ENCODE measurements at places on chromosomes 13 and 19.

GRCh38 chr19:6048793-6049405 is 61.4 kb downstream of the RFX2 start:
- peaks cover 10% of the 10 kb centered on the region for H3K36me3 ChIP-seq
- no peak overlapping the region for H3K27ac ChIP-seq
- H3K27me3 ChIP-seq: no peaks in the 10 kb centered on the region
- no peak overlapping the region for H3K4me3 ChIP-seq
- DNase-seq: no peak

DNA sequence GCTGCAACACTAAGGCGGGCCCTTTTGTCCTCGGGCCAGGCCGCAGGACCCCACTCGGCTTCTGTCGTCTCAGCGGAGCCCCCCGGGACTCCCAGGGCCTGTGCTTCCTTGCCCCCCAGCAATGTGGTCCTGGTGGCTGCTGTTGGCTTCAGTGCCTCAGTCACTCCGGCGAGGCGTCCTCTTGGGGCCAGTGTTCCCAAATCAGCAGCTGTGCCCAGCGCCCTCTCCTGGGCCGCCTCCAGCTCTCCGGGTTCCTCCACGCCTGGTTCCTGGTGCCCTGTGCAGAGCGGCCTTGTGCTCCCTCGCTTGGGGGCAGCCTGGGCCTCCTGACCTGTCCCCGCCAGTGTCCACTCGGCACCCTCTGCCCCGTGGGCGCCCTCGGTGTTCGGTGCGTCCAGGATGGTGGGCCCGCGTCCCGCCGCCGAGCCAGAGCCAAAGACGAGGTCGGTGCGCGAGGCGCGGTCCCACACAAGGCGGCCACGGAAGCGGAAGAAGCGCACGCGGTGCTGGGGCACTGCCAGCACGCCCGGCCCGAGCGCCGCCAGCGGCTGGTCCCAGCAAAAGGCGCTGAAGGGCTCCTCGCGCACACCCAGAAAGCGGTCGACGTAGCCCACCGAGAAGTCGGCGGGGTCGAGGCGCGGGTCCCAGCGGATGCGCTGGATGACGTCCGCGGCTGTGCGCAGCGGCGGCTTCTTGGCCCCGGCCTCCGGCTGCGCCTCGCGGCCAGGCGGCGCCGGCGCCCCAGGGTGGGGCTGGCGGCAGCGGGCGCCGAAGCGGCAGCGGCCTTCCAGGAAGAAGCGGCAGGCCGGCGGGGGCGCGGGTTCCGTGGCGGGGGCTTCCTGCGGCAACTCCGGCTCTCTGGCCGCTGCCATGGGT is 685 bp downstream of the LENG9 start:
- no peaks in the 10 kb centered on the region for H3K4me1 ChIP-seq
- H3K27ac ChIP-seq: peak overlapping the region; percentile 91
- DNase-seq: no peak
- H3K27me3 ChIP-seq: no peaks in the 10 kb centered on the region
- H3K36me3 ChIP-seq: peaks cover 32% of the 10 kb centered on the region

- H3K27ac ChIP-seq: no peak overlapping the region
- no peaks in the 10 kb centered on the region for H3K4me1 ChIP-seq
- H3K36me3 ChIP-seq: no peaks in the 10 kb centered on the region
- no peaks in the 10 kb centered on the region for H3K27me3 ChIP-seq
Measured at GRCh38 chr19:4548238-4548584, 8.4 kb upstream of the LRG1 start.

DNA sequence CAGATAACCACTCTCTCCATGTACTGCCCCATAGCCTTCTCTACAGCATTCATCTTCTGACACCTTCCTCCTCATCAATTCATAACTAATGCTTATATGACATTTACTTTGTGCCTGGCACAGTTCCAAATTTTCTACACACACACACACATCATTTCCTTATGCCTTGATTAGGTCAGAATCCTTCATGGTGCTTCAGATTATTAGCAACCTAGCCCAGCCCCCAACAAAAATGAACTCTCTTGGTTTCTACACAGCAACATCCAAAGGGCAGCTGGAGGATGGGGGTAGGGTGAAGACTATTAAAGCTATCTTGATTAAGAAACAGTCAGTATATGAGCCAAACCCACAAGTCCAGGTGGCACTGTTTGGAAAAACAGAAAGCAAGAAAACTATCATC is 3.7 kb downstream of the RUBCNL start:
- H3K4me1 ChIP-seq: peaks cover 3% of the 10 kb centered on the region
- no peak overlapping the region for H3K4me3 ChIP-seq
- no peaks in the 10 kb centered on the region for H3K27me3 ChIP-seq
- no peak overlapping the region for H3K27ac ChIP-seq
- no peaks in the 10 kb centered on the region for H3K36me3 ChIP-seq

- no peak overlapping the region for H3K27ac ChIP-seq
- no peak overlapping the region for H3K4me3 ChIP-seq
- H3K4me1 ChIP-seq: no peaks in the 10 kb centered on the region
- no peak for DNase-seq
- no peaks in the 10 kb centered on the region for H3K36me3 ChIP-seq
- no peaks in the 10 kb centered on the region for H3K27me3 ChIP-seq
Measured at GRCh38 chr19:14606627-14607026, 23.7 kb downstream of the CLEC17A start.

- H3K27ac ChIP-seq: no peak overlapping the region
- H3K4me3 ChIP-seq: no peak overlapping the region
- peaks cover 2% of the 10 kb centered on the region for H3K4me1 ChIP-seq
- H3K27me3 ChIP-seq: no peaks in the 10 kb centered on the region
Measured at GRCh38 chr19:42467183-42467760, 24.5 kb upstream of the CXCL17 start.

- no peak overlapping the region for H3K27ac ChIP-seq
- H3K27me3 ChIP-seq: no peaks in the 10 kb centered on the region
- H3K4me3 ChIP-seq: no peak overlapping the region
Measured at GRCh38 chr13:85417807-85418206, 381.4 kb downstream of the SLITRK6 start.

DNA sequence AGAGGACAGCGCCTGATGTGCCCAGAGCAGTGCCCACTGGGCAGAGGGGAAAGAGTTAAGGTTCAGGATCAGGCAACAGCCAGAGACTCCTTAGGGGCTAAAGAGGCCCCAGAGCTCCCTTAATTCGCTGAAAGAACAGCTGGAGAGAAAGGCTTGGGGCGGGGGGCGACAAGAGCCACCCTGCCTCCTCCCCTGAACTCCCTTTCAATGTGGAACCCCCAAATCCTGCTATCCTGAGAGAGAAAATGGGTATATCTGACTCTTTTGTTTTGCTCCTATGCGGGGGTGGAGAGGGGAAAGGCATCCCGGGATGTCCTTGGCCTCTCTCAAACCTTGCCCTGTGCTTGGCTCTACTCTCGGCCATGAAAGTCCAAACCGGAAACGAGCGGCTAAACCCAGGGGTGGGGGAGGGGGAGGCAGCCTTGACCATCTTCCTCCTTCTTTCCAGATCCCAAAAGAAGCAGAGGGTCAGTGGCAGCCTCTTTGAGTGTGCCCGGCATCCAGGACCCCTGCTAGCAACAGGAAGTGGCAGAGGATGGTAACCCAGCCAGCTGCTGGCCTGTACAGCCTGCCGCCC is 4.7 kb downstream of the PRKACA start:
- H3K4me1 ChIP-seq: no peaks in the 10 kb centered on the region
- DNase-seq: no peak
- H3K27ac ChIP-seq: peak overlapping the region; percentile 15

DNA sequence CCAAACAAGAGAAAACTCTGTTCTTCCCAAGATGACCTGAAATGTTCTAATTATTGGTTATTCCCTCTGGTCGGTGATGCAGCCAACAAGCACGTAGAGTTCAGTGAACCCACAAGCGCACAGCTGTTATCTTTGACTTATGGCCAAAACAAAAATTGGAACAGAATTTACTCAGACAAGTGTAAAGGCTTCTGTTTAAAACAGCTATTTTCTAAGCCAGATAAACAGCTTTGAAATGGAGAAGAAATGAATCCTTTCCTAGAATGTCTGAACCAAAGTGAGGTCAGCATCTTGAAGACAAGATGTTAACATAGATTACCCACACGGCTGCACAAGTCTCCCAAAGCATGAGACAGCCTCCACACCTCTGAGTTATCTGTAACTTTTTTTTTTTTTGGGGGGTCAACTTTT is 669.2 kb downstream of the DIAPH3 start:
- no peak overlapping the region for H3K27ac ChIP-seq
- no peaks in the 10 kb centered on the region for H3K4me1 ChIP-seq
- H3K27me3 ChIP-seq: no peaks in the 10 kb centered on the region

- no peak for DNase-seq
- no peaks in the 10 kb centered on the region for H3K36me3 ChIP-seq
- H3K27me3 ChIP-seq: no peaks in the 10 kb centered on the region
- no peak overlapping the region for H3K27ac ChIP-seq
- H3K4me1 ChIP-seq: no peaks in the 10 kb centered on the region
Measured at GRCh38 chr13:44487989-44488388, 88.1 kb downstream of the TSC22D1 start.

GRCh38 chr13:107296804-107297203 is 728.9 kb upstream of the ARGLU1 start:
- peaks cover 5% of the 10 kb centered on the region for H3K4me1 ChIP-seq
- H3K4me3 ChIP-seq: no peak overlapping the region
- no peak overlapping the region for H3K27ac ChIP-seq
- no peak for DNase-seq
- H3K36me3 ChIP-seq: no peaks in the 10 kb centered on the region

- H3K4me3 ChIP-seq: no peak overlapping the region
- no peaks in the 10 kb centered on the region for H3K27me3 ChIP-seq
- H3K4me1 ChIP-seq: no peaks in the 10 kb centered on the region
Measured at GRCh38 chr13:34004676-34005075, 186.7 kb downstream of the RFC3 start.

DNA sequence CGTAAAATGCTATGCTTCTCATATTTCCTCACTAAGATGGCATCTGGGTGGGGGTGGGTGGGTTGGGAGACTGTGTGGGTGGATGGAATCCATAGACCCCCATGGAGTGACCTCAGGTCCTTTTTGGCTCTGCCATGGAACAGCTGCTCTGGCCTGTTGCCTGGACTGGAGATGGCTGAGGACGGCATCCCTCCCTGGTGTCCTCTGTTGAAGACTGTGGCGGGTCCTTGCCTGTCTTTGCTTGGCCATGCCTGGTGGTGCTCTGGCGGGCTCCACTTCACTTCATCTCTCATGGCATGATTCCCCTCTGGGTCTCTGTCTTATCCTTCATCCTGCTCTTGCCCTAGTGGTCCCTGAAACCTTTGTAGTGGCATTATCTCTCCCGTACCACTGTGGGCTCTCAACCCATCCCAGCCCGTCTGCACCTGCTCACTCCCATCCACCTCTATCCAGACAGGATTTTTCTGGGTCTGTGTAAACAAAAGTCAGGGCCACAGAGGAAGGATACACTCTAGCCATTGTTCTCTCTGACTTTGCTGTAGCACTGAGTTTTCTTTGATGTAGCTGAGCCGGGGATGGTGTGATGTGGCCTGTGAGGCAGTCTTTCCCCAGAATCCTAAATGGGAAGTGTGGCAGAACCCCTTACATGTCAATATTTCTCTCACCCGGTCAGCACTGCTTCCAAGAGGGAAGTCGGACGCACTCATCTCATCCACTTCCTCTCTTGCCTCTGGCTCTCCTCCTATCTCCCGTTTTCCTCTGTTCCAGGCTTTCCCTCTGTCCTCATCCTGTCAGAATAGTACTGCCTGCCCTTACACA is 36.1 kb downstream of the WDFY2 start:
- no peak overlapping the region for H3K4me3 ChIP-seq
- H3K36me3 ChIP-seq: peaks cover 2% of the 10 kb centered on the region
- DNase-seq: no peak
- H3K27me3 ChIP-seq: no peaks in the 10 kb centered on the region
- H3K27ac ChIP-seq: peak overlapping the region; percentile 48

GRCh38 chr13:114129649-114130062 is 2.8 kb downstream of the RASA3 start:
- peak overlapping the region; percentile 79 for H3K27ac ChIP-seq
- H3K4me3 ChIP-seq: no peak overlapping the region
- no peaks in the 10 kb centered on the region for H3K36me3 ChIP-seq
- no peak for DNase-seq
- H3K27me3 ChIP-seq: no peaks in the 10 kb centered on the region

GRCh38 chr19:44757735-44758505 is 9.4 kb downstream of the BCL3 start:
- H3K4me3 ChIP-seq: no peak overlapping the region
- H3K27ac ChIP-seq: no peak overlapping the region
- no peaks in the 10 kb centered on the region for H3K27me3 ChIP-seq
- peaks cover 11% of the 10 kb centered on the region for H3K4me1 ChIP-seq

- H3K4me1 ChIP-seq: no peaks in the 10 kb centered on the region
- no peak overlapping the region for H3K4me3 ChIP-seq
- H3K36me3 ChIP-seq: no peaks in the 10 kb centered on the region
- no peak for DNase-seq
- H3K27ac ChIP-seq: no peak overlapping the region
Measured at GRCh38 chr13:111327730-111328573, 7.5 kb downstream of the TEX29 start.

DNA sequence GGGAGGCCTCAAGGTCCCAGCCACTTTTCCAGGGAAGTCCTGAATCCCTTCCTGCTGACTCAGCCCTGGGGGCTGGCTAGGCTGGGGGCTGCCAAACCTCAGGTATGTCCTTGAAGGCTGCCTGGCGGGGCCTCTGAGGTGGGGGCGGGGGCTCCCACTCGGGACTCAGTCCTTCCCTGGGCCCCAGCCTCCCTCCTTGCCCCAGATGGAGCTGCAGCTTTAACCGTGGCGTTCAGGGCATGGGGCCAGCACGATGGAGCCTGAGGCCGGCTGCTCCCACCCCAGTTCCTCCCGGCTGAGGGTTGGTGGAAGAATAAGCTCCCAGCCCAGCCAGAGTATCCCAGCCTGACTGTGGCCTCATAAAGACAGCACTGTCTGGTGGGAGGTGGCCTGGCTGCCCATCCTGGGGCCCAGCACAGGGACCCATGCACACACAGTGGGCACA is 12.4 kb downstream of the CILP2 start:
- H3K4me3 ChIP-seq: no peak overlapping the region
- H3K27me3 ChIP-seq: no peaks in the 10 kb centered on the region
- H3K36me3 ChIP-seq: no peaks in the 10 kb centered on the region
- no peak for DNase-seq
- no peaks in the 10 kb centered on the region for H3K4me1 ChIP-seq
- H3K27ac ChIP-seq: no peak overlapping the region

- H3K27me3 ChIP-seq: no peaks in the 10 kb centered on the region
- H3K4me1 ChIP-seq: no peaks in the 10 kb centered on the region
- no peak overlapping the region for H3K4me3 ChIP-seq
- H3K36me3 ChIP-seq: no peaks in the 10 kb centered on the region
- no peak for DNase-seq
- no peak overlapping the region for H3K27ac ChIP-seq
Measured at GRCh38 chr13:24277761-24278160, 31.6 kb upstream of the C1QTNF9 start.

Data from RWPE2 (cell line).